Forelimb muscle (tissue), 1 donor: ENCODE measurements at places on chromosomes 12 and 14. TPM values are rescaled to one million over a fixed set of nuclear protein-coding genes. Genes with fewer than 3 reads are reported as not detected.

Gene WIF1
- polyA plus RNA-seq = 0.40 TPM

Gene RPGRIP1
- polyA plus RNA-seq = 0.82 TPM

Gene CCDC175
- not detected for polyA plus RNA-seq

Gene NTS
- 0.68 TPM for polyA plus RNA-seq

Gene NELL2
- 0.35 TPM for polyA plus RNA-seq

Gene TESPA1
- polyA plus RNA-seq = 0.92 TPM

Gene PARPBP
- polyA plus RNA-seq = 5.4 TPM

Gene OR4E2
- not detected for polyA plus RNA-seq

Gene CYP46A1
- 4.7 TPM for polyA plus RNA-seq

Gene TAC3
- not detected for polyA plus RNA-seq

Gene KRT73
- not detected for polyA plus RNA-seq

Gene MYH7
- 932 TPM for polyA plus RNA-seq

Gene RALGAPA1
- 24.5 TPM for polyA plus RNA-seq

Gene RTN1
- 1.5 TPM for polyA plus RNA-seq

Gene HOXC5
- polyA plus RNA-seq = 0.52 TPM

Gene ACRBP
- polyA plus RNA-seq = 2.0 TPM

Gene MUCL1
- polyA plus RNA-seq = not detected

Gene EMP1
- polyA plus RNA-seq = 117 TPM

Gene EGLN3
- 57.9 TPM for polyA plus RNA-seq

Gene SNRNP35
- polyA plus RNA-seq = 31.8 TPM

Gene CLEC9A
- 0.37 TPM for polyA plus RNA-seq

Gene PRH2
- polyA plus RNA-seq = 0.33 TPM

Gene FAM186B
- 1.8 TPM for polyA plus RNA-seq

Gene ANKS1B
- polyA plus RNA-seq = 2.3 TPM

Gene P2RX4
- 9.9 TPM for polyA plus RNA-seq

Gene ITPR2
- polyA plus RNA-seq = 2.7 TPM

Gene CGRRF1
- polyA plus RNA-seq = 14.5 TPM

Gene TMEM179
- polyA plus RNA-seq = 1.1 TPM

Gene LTBP2
- polyA plus RNA-seq = 7.7 TPM

Gene CEP290
- 12.7 TPM for polyA plus RNA-seq

Gene ADSS1
- 82.3 TPM for polyA plus RNA-seq

Gene DNAH10
- 1.6 TPM for polyA plus RNA-seq

Gene CLEC4E
- polyA plus RNA-seq = not detected

Gene PTPN6
- 5.0 TPM for polyA plus RNA-seq

Gene OR11H12
- not detected for polyA plus RNA-seq

Gene GRIP1
- polyA plus RNA-seq = 1.1 TPM

Gene MIPOL1
- 4.8 TPM for polyA plus RNA-seq

Gene TTC7B
- polyA plus RNA-seq = 33.2 TPM

Gene A2ML1
- polyA plus RNA-seq = 0.14 TPM

Gene PLEKHG7
- 0.13 TPM for polyA plus RNA-seq

Gene GAS2L3
- polyA plus RNA-seq = 15.9 TPM
